Occipital lobe (tissue), 3 donors: ENCODE measurements at places on chromosomes 7 and 10. TPM values are rescaled to one million over a fixed set of nuclear protein-coding genes. Genes with fewer than 3 reads are reported as not detected.

APBB1IP gene
- 0.94 TPM for total RNA-seq

PTPRZ1 gene
- total RNA-seq: 250 TPM

LRRC4 gene
- total RNA-seq: 18.4 TPM

LLCFC1 gene
- not detected for total RNA-seq

TET1 gene
- total RNA-seq: 33.5 TPM

PRR15 gene
- total RNA-seq: not detected

DNAJC2 gene
- total RNA-seq: 15.9 TPM

DNA sequence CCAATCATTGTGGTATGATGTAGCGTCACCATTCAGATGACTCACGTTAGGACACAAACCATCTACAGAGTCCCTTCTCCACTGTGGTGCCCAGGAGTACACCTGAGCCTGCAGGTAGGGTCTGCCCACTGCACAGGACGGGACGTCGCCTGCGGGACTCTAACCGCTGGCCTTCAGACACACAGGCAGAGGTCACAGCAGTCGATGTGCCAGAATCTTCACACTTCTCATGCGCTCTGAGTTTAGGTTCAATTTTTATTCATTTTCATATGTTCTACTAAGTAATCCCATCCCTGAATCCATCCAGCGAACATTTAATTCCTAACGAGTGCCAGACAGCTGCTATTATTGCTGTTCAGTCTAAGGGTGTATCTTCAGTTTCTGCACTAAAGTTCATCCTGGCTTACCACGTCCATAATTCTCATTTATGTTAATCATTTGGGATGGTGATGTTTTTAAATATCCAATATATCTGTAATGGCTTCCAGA is 73.3 kb downstream of the CXCL12 start:
- no peak for DNase-seq

DNA sequence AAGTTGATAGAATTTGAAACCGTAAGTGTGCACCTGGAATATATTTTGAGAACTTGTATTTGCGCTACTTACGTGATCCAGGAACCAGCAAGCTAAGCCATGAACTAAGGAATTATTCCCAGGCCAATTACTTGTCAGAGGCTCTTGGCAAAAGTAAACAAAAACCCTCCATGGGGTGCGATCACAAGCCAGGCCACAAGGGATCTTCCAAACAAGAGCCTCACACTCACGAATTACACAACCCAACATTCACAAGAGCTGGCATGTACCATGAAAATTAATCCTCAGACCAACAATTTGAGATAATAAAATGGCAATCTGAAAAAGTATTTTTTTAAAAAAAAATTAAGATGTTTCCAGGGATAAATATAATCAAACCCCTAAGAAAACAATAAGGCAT is 467.0 kb upstream of the AKR1E2 start:
- DNase-seq: no peak

- no peak for DNase-seq
Observed at GRCh38 chr10:14243221-14243620, 87.5 kb downstream of the FRMD4A start.

DNA sequence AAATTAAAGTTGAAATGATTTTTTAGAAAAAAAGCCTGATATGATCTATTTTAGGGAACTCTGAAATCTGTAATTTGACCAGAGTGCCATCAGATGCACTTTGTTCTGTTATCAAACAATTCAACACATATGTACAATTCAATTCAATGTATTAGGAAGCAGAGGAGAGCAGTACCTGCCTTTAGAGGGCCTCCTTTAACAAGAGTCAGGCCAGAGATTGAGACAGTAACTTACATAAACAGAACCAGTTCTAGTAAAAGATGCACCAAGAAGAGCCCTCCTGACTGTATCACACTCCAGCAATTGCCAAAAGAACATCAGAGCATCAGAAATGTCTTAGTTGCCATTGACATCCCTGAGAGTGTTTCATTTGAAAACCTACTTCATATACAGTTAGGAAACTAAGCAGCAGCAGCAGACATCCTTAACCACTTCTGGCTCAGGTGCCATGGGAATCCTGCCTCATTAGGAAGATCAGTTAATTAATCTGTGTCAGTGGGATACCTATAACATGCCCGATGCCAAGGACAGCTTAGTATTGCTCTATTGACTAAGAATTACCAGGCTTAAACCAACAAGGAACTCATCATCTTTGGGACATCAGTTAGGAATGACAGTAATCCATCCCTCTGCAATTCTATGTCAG is 1222.6 kb upstream of the LRRN3 start:
- no peak for DNase-seq

DNA sequence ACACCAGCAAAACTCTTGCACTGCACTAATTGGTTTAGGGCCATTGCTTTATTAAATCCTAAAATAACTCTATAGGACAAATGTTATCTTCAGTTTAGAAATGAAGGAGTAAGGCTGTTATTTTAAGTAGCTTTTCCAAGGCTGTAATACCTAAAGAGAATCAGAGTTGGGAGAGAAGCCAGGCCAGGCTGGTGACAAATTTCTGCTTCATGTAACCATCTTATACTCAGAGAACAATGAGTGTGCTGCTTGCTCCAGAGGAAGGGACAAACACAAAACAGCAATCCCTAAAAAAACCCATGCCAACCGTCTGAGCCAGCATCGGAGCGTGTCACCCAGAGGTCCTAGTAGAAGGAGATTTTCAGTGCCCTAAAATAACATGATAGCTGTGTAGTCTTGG is 49.7 kb upstream of the TARP start:
- no peak for DNase-seq

DNA sequence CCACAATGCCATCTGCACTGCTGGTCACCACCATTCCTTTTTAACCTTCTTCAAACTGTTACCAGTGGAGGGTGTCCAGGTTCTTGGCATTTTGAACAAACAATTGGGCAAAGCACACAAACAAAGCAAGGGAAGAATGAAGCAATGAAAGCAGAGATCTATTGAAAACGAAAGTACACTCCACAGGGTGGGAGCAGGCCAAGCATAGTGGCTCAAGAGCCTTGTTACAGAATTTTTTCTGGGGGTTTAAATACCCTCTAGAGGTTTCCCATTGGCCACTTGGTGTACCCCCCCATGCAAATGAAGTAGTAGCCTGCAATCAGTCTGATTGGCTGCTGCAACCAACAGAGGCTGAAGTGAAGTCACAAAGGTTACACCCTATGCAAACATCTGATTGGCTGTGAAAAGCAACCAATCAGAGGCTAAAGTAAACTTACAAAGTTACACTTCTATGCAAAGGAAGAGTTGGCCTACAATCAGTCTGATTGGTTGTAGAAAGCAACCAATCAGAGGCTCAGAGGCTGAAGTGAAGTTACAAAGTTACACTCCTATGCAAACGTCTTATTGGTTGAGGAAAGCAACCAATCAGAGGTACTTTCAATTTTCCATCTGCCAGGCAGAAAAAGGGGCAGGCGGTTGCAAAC is 103.2 kb upstream of the WAC start:
- DNase-seq: no peak
